ENCODE measurements at places on chromosomes 12 and 14. TPM values are rescaled to one million over a fixed set of nuclear protein-coding genes. Genes with fewer than 3 reads are reported as not detected.

Gene A2M
- total RNA-seq, result not detected

Gene CYP46A1
- not detected for total RNA-seq

Gene YY1
- total RNA-seq, result 48.5 TPM

Gene DBX2
- not detected for total RNA-seq

Gene C3AR1
- total RNA-seq, result not detected

Gene ACVRL1
- total RNA-seq, result not detected

Gene ASB2
- total RNA-seq, result under 0.01 TPM

Gene INHBE
- total RNA-seq, result 1.5 TPM

Gene FAM181A
- total RNA-seq, result not detected

Gene HOXC5
- not detected for total RNA-seq

Gene KRT78
- 6.2 TPM for total RNA-seq

Gene SLCO1B1
- total RNA-seq, result not detected

Gene CISTR
- not detected for total RNA-seq

Gene BICDL1
- total RNA-seq, result 46.9 TPM
